ENCODE measurements at places on chromosomes 3 and 15. TPM values are rescaled to one million over a fixed set of nuclear protein-coding genes. Genes with fewer than 3 reads are reported as not detected.

- H3K27me3 ChIP-seq, result no peaks in the 10 kb centered on the region
- H3K4me3 ChIP-seq, result no peak overlapping the region
- H3K4me1 ChIP-seq, result no peaks in the 10 kb centered on the region
- no peak for DNase-seq
- no peak overlapping the region for H3K27ac ChIP-seq
Observed at GRCh38 chr3:100317912-100318311, 16.6 kb upstream of the NIT2 start.

GRCh38 chr3:150691414-150692040, 12.2 kb downstream of the ERICH6 start:
- no peak for DNase-seq
- no peaks in the 10 kb centered on the region for H3K27me3 ChIP-seq
- H3K36me3 ChIP-seq, result no peaks in the 10 kb centered on the region
- no peak overlapping the region for H3K27ac ChIP-seq
- H3K4me1 ChIP-seq, result no peaks in the 10 kb centered on the region
- H3K4me3 ChIP-seq, result no peak overlapping the region

Gene GADL1
- 0.09 TPM for total RNA-seq

Gene CDHR4
- total RNA-seq, result not detected

DNA sequence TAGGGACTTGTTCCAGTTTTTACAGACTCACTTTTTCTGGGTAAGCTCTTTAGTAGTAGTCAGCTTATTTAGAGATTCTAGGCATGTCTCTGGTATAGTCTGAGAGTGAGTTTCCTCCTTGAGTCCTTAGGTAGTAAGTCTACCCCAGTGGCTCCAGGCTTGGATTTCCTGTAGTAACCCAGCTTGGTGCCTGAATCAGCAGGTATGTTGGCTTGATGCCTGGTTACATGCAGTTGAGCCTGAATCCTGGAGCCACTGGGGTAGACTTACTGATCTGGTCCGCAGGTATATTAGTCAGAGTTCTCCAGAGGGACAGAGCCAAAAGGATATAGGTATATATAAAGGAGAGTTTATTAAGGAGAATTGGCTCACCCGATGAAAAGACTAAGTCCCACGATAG, 85.8 kb upstream of the RBMS3 start:
- no peaks in the 10 kb centered on the region for H3K36me3 ChIP-seq
- no peaks in the 10 kb centered on the region for H3K27me3 ChIP-seq

Gene KLHL40
- 0.14 TPM for total RNA-seq

Gene LMOD3
- total RNA-seq, result 0.14 TPM

GRCh38 chr15:80665151-80665550, 30.0 kb upstream of the ABHD17C start:
- no peak overlapping the region for H3K4me3 ChIP-seq
- H3K27ac ChIP-seq, result no peak overlapping the region
- no peaks in the 10 kb centered on the region for H3K36me3 ChIP-seq
- H3K27me3 ChIP-seq, result no peaks in the 10 kb centered on the region
- DNase-seq, result no peak

DNA sequence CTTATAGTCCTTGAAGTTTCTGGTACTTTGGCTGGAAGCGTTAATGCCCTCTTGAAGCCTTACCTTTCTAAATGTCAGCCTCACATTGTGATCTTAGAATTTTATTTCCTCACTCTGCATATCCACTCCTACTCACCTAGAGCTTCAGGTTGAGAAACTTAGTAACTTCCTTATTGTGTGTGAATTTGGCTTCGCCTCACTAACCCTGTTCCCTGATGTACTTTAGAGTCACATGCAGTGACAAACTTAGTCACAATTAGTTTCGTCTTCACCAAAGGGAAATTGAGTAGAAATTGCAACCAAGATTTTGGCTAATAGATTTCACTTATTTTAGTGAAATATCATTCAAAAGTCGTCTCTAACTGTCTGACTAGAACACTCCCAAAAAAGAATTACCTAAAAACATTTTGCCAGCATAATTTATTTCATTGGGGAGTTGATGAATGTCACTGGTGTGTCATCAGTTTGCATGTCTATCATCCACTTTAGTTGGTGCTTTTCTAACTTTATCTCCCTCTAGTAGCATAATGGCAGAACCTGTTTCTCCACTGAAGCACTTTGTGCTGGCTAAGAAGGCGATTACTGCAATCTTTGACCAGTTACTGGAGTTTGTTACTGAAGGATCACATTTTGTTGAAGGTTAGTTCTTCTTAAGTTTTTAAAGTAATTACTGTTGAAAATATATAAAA, 960 bp downstream of the MFN1 start:
- DNase-seq, result peak; percentile 16
- peaks cover 12% of the 10 kb centered on the region for H3K4me1 ChIP-seq
- H3K4me3 ChIP-seq, result peak overlapping the region; percentile 91
- peaks cover 16% of the 10 kb centered on the region for H3K36me3 ChIP-seq

DNA sequence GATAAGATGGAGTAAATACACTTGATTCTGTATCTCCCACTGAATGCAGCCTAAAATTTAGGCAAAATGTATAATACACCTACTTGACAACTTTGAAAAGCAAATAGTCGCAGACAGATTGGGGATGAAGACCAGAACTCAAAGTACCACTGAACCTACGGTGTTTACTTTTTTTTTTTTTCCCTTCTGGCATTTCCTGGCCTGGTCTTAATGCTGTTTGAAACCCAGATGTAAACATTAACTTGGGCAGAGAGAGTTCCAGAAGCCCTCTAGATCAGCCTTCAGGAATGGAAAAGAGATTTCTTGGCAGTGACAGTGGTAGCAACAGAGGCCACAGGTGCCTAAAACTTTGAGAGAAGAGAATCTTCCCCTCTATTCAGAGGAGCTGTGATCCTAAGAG, 27.8 kb downstream of the ALPK3 start:
- no peaks in the 10 kb centered on the region for H3K27me3 ChIP-seq
- no peaks in the 10 kb centered on the region for H3K4me1 ChIP-seq
- H3K4me3 ChIP-seq, result no peak overlapping the region
- no peaks in the 10 kb centered on the region for H3K36me3 ChIP-seq
- no peak overlapping the region for H3K27ac ChIP-seq

DNA sequence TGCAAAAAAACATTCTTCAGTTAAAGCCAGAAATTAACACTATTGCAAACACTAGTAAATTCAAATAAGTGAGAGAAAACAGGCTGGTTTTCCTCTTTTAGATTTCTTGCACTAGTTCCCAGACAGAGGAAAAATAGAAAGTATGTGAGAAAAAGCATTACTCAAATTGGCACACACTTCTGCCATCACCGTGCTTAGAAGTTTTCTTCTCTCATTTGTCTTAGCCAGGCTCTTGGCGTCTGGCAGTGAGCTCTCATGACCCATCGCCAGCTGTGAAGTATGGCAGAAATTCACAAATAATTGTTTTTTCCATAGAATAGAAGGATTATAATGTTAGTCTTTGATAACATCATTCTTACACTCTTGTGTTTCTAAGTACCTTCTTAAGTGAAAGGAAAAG, 515.9 kb downstream of the GBE1 start:
- H3K36me3 ChIP-seq, result no peaks in the 10 kb centered on the region
- no peak overlapping the region for H3K27ac ChIP-seq
- H3K27me3 ChIP-seq, result no peaks in the 10 kb centered on the region

Gene PROK2
- total RNA-seq, result 0.14 TPM

DNA sequence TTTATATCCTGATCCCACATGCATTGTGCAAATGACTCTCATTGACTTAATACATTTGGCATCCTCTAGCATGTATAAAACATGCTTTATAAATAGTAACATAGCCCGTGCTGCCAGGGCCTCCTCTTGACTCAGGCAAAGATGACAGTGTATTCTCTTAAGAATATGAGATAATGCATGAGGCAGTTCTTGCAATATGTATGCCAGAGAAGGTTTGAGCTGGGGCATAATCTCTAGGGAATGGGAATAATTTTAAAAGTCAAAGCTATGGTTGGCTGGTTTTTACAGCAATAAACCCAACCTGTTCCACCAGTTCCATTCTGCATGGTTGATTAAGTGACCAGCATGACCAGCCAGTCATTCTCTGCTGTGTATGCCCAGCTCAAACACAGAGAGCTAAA, 179.0 kb upstream of the PFN2 start:
- DNase-seq, result no peak
- no peak overlapping the region for H3K27ac ChIP-seq
- no peaks in the 10 kb centered on the region for H3K4me1 ChIP-seq
- no peak overlapping the region for H3K4me3 ChIP-seq
- H3K36me3 ChIP-seq, result no peaks in the 10 kb centered on the region
- H3K27me3 ChIP-seq, result no peaks in the 10 kb centered on the region

DNA sequence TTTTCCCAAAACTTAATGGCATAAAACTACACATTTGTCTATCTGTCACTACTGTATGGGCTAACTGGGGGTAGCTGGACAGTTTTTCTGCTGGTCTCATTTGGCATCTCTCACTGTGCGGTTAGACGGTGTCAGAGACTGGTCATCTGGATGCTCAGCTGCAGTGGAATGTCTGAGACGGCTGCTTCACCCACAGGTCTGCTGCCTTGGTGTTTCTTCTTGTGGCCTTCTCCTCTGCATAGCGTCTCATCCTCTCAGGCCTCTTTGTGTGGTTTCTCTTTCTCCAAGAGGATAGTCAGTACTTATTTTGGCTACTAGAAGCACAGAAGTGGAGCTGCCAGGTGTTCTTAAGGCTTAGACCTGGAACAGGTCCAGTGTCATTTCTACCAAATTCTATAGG, 35.9 kb upstream of the GOLGA6L9 start:
- DNase-seq, result no peak
- H3K27ac ChIP-seq, result no peak overlapping the region
- H3K36me3 ChIP-seq, result no peaks in the 10 kb centered on the region
- H3K4me1 ChIP-seq, result no peaks in the 10 kb centered on the region
- no peaks in the 10 kb centered on the region for H3K27me3 ChIP-seq

DNA sequence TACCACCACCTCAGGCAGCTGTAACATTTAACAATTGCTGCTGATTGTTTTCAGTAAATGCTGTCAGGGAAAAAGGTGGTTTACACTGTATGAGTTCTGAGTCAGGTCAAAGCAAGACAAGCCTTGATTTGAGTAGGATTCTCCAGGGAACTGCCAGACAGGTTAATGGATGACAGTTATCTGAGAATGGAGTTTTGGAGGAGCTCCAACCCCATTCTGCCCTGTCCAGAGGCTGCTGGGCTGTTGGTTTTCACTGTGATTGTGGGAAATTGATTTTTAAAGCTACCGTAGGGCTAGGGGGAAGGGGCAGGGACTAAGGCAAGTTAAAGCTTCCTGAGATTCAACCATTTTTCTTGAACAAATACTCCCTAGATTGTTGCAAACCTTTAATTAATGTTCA, 39.9 kb downstream of the TICRR start:
- H3K36me3 ChIP-seq, result peaks cover 44% of the 10 kb centered on the region
- H3K27ac ChIP-seq, result no peak overlapping the region
- no peaks in the 10 kb centered on the region for H3K4me1 ChIP-seq
- H3K27me3 ChIP-seq, result no peaks in the 10 kb centered on the region
- no peak for DNase-seq

DNA sequence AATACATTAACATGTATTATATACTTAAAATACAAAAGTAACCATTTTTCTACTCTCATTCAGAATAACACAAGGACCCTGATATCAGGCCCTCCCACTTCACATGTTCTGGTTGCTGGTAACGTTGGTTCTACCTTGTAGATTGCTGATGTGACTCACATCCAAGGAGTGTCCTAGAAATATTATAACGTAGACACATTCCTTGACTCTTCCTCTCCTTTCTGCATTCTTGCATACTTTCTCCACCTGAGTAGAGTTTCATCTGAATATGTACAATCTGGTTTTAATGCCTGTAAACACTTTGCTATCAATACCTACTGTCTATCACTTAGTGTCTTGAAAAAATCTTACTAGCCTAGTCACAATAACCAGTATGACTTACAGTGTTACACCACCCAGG, 35.0 kb upstream of the NEDD4 start:
- H3K27ac ChIP-seq, result no peak overlapping the region
- H3K4me1 ChIP-seq, result no peaks in the 10 kb centered on the region
- H3K4me3 ChIP-seq, result no peak overlapping the region

DNA sequence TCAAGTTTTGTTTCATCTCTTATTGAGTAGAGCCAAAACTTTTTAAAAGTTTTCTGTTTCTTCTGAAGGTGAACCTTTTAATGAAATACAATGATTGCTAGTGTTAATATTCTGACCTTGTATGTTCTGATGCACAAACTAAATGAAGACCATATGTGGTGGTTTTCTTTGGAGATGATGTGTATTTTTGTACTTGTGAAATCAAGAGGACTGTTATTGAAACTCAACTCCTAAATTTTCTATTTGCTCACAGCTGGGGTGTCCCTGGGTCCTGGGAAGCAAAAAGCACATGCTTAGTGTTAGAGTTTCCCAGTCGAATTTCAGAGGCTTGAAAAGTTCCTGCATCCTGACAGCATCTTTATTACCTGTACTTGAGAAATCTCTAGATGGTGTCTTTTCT, 1185.8 kb upstream of the ALCAM start:
- no peaks in the 10 kb centered on the region for H3K4me1 ChIP-seq
- DNase-seq, result no peak

Gene ATP13A5
- 0.05 TPM for total RNA-seq

DNA sequence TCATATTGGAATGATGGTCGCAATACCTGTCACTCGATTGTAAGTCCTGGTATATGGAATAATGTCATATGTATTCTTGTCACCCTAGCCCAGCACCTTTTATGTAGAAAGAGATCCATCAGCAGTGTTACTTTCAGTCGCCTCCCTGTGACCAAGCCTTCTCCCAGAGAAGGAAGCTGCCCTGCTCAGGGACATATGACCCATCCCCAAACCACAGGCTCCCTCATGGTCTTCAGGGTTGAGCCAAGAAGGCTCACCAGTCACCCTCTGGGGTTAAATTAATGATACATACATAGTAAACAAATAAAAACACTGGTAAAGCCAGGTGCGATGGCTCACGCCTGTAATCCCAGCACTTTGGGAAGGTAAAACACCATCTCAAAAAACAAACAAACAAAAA, 4.6 kb upstream of the MFGE8 start:
- no peaks in the 10 kb centered on the region for H3K36me3 ChIP-seq
- no peaks in the 10 kb centered on the region for H3K27me3 ChIP-seq
- no peak overlapping the region for H3K27ac ChIP-seq
- H3K4me1 ChIP-seq, result no peaks in the 10 kb centered on the region
- no peak for DNase-seq

Gene TM6SF1
- 2.9 TPM for total RNA-seq

- no peaks in the 10 kb centered on the region for H3K36me3 ChIP-seq
- no peaks in the 10 kb centered on the region for H3K27me3 ChIP-seq
- H3K4me1 ChIP-seq, result no peaks in the 10 kb centered on the region
Observed at GRCh38 chr3:108462899-108463298, 47.5 kb downstream of the MYH15 start.

Gene C15orf39
- total RNA-seq, result 6.1 TPM
